ENCODE measurements at places on chromosomes 4 and X.

- no peak for DNase-seq
Observed at GRCh38 chrX:95760356-95760755, 924.3 kb upstream of the DIAPH2 start.

DNA sequence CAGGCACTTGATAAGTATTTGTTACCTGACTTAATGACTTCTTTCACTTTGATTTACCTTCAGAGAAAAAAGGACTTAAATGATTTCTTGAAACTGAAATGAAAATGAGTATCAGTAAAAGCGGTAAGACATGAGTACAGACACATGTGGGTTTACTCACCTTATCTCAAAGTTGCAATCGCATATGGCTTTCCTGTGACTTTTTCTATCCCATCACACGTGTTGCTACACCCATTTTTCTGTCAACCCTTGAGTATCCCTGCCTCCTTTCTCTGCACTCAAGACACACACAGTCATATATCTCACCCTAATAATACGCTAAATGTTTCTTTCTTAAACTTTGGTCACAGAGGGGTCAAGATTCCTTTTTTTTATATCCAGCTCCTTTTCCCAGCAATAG, 11.0 kb upstream of the ARHGEF38 start:
- DNase-seq, result no peak

DNA sequence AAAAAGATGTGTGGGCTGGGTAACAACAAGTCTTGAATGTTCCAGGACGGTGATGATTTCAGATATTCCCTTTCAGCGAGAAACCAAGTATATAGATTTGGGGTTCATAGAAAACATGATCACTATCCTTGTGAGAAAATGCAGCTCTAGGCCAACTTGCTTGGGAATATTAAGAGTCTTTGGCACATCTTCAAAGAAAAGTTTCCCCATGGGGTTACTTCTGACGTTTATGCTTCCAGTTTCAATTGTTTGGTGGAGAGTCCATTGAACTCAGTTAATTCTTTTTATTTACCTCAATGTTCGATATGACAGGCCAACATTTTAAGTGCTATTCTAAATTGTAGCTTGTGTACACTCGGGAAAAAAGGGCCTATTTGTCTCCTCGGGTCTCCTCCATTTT, 126.7 kb downstream of the NHS start:
- DNase-seq, result no peak

- no peak for DNase-seq
Observed at GRCh38 chr4:11483046-11483445, 54.4 kb upstream of the HS3ST1 start.

GRCh38 chr4:1714303-1715001, 2.3 kb upstream of the SLBP start:
- no peak for DNase-seq

- DNase-seq, result no peak
Observed at GRCh38 chrX:9151772-9152307, 117.9 kb upstream of the FAM9B start.

- DNase-seq, result no peak
Observed at GRCh38 chr4:182179105-182179504, 64.1 kb upstream of the TENM3 start.

- DNase-seq, result no peak
Observed at GRCh38 chr4:157912212-157912611, 260.6 kb downstream of the GASK1B start.

- DNase-seq, result no peak
Observed at GRCh38 chr4:184003433-184003832, 98.3 kb downstream of the STOX2 start.

- no peak for DNase-seq
Observed at GRCh38 chrX:138718941-138719340, 7.4 kb upstream of the FGF13 start.

DNA sequence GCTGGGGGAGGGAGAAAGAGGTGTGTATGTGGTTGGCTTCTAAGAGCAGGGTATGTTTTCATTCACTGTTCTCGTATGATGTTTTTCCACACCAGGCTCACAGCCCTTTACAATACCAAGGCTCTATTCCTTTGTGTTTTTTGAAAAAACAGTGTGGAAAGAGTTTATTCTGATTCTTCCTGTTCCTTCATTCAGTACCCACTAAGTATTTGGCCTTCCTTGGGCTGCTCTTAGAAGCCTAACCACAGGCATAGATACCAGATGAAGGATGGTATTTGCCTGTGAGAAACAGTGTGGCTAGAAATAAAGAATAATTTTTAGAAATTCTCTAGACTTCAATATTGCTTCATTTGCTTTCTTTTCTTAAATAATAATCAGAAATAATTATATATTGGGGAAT, 518.0 kb upstream of the DIPK2B start:
- no peak for DNase-seq

DNA sequence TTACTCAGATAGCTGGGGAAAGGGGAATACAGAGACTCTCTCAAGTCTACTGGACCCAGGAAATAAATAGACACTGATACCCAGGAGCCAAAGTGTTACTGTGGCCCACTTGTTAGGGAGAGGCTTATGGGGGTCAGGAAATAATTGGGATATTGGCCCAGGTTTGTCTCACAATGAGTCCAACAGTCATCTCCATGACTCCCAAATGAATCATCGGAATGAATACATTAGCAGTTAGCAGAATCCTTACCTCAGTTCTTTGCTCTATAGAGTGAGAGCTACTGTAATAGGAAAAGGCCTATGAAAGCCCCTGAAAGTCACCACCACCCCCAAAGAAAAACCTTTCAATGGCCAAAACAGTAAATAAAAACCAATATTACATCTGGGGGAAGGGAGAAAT, 42.4 kb upstream of the ARHGEF6 start:
- no peak for DNase-seq

GRCh38 chrX:67545893-67546495, 2.2 kb downstream of the AR start:
- no peak for DNase-seq

DNA sequence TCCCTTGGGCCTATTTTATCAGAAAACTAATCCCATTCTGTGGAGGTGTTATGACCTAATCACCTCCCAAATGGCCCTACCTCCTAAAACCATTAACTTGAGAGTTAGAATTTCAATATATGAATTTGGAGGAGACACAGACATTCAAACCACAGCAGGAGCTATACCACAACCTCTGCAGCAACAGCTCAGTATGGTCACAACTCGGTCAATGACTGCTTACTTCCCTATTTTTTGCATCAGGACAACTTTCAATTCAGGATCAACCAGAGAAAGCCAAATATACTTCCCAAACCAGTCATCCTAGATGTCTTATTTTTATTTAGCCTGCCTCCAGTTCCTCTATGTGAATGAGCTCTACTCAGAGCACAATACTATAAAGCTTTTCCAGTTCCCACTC, 11.3 kb upstream of the SMARCA5 start:
- no peak for DNase-seq

- DNase-seq, result no peak
Observed at GRCh38 chrX:28549838-28550237, 37.4 kb upstream of the IL1RAPL1 start.

DNA sequence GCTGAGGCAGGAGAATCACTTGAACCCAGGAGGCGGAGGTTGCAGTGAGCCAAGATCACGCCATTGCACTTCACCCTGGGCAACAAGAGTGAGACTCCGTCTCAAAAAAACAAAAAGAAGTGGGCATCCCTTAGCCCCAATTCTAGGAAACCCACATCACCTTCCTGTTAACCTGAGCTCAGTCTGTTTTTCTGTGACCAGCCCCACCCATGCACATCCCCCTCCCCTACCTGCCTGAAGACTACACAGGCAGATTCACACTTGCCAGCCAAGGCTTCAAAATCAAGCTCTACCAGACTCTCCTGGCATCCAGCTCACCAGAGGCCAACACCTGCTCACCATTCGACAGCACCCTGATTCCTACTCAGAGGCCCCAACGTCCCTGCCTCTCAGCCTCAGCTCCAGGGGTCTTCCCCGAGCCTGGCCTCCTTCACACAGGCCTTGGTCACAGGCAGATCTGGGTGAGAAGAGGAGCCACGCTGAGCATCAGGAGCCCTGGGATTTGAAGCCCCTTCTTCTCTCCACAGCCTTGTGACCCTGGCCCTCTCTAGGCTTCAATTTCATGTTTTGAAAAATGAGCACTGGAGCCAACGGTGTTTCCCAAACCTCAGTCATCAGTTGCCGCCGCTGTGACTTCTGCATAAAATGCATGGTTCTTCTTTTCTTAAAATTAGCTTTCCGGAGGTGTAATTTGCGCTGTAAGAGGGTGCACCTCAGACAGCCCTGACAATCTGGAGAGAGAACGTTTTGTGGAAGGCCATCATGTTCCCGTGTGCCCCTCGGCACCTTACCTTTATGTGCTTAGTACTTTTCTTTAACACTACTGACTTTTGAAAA, 47.3 kb downstream of the JAKMIP1 start:
- no peak for DNase-seq

- DNase-seq, result no peak
Observed at GRCh38 chr4:141195095-141195707, 25.5 kb upstream of the ZNF330 start.

- DNase-seq, result no peak
Observed at GRCh38 chr4:930028-930551, 2.0 kb downstream of the GAK start.

GRCh38 chr4:182126096-182126495, 117.1 kb upstream of the TENM3 start:
- DNase-seq, result no peak

DNA sequence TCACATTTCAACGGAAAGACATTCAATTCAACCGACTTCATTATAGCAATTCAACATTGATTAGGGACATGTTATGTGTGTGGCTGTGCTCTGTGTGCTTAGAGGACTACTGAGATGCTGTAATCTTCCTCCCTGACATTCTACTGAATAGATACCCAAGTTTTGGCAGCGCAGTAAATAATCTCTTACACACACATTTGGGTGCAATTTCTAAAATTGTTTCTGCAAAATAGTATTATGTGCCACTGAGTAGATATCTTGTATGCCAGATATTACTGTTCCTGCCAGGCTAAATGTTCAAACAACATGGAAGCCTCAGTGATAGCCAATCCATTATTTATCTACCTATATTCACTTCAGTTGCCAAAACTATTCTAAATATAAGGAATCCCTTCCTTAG, 41.3 kb downstream of the RTL9 start:
- DNase-seq, result no peak

- no peak for DNase-seq
Observed at GRCh38 chr4:48767055-48767929, 12.8 kb downstream of the FRYL start.

DNA sequence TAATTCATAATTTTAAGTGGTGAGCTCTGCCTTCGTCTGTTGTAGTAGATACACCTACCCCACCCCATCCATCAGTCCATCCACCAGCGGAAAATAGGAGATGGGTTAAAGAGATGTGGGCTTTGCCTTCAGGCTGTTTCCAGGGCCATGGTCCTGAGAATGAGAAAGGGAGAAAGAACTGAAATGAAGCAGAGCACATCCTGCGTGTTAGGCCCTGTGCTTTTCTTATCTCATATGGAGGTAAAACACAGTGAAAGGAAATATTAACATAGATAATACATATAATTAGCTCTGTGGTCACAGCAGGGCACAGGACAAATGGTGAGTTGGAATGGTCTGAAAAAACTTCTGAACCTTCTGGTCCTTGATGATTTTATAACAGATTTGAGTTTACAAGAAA, 393.5 kb downstream of the BMPR1B start:
- no peak for DNase-seq

- DNase-seq, result no peak
Observed at GRCh38 chr4:6460876-6461275, 11.5 kb downstream of the PPP2R2C start.

- no peak for DNase-seq
Observed at GRCh38 chr4:15006416-15007024, 4.2 kb downstream of the CPEB2 start.

DNA sequence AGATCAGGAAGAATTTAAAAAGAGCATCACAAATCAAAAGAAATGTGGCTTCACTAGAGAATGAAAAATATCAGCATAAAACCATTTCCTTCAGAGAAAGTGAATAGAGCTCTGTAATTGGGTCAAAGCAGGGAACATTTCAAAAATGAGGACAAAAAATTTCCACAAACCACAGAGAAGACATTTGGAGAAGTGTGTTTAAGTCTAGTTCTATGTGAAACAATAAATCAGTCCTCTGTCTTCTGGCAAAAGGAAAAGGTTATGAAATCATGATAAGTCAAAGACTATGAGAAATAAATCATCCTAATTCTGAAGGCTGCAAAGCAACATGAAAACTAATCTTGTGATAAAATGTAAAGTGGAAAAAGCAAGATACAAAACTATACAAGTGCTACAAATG, 27.9 kb downstream of the SMPX start:
- DNase-seq, result no peak

- DNase-seq, result no peak
Observed at GRCh38 chrX:33160273-33160672, 51.1 kb downstream of the DMD start.

- no peak for DNase-seq
Observed at GRCh38 chr4:72323227-72323626, 245.8 kb downstream of the ADAMTS3 start.

DNA sequence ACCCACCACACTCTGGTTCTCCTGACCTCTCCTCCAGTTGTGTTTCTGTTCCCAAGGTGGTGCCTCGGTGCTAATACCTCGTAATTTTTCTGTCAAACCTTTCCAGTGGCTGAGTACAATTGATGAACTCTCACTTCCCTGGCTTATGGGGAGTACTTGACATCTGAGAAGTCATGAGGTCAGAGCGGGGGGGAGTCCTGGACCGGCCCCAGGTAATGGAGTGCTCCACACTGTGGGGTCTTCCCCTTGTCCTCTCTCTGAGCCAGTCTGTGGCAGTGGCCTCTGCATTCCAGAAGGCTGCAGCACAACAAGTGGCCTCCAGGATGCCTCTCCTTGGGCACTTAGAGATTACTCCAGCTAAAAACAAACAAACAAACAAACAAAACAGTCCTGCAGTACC, 122.5 kb upstream of the TRIM2 start:
- DNase-seq, result no peak

- no peak for DNase-seq
Observed at GRCh38 chrX:139739138-139739537, 31.2 kb upstream of the MCF2 start.

GRCh38 chr4:106056914-106057313, 161.6 kb downstream of the NPNT start:
- DNase-seq, result no peak

GRCh38 chr4:176746846-176747245, 45.9 kb downstream of the VEGFC start:
- no peak for DNase-seq

DNA sequence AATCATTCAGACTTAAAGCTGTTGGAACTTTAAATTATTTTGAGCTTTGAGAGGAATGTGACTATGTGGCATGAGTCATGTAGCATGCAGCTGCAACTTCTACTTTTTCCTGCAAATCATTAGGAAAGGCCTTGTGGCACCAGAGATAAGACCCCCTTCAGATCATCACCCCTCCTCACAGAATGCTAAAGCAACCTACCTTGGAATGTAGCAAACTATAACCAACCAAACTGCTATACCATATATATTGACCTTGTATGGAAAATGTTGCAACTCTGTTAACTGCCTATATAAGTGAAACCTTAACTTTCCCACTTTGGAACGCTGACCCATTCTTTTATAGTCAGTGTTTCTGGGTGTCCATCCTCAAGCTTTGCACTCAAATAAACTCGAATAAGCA, 32.0 kb downstream of the ATXN3L start:
- no peak for DNase-seq

GRCh38 chrX:11813341-11813740, 55.3 kb downstream of the MSL3 start:
- no peak for DNase-seq

GRCh38 chr4:2333916-2334644, 72.2 kb upstream of the MXD4 start:
- DNase-seq, result no peak

GRCh38 chr4:107616838-107617389, 103.1 kb downstream of the PAPSS1 start:
- DNase-seq, result no peak

GRCh38 chrX:48465336-48465933, 4.6 kb downstream of the SLC38A5 start:
- no peak for DNase-seq

All from NCI-H1417 (cell line).